ENCODE measurements at places on chromosomes 6 and 20.
A peak's percentile ranks its signal among the peaks of the same experiment; 100 is the strongest.

- DNase-seq = no peak
Observed at GRCh38 chr6:89630488-89630887, 8.1 kb downstream of the LYRM2 start.

DNA sequence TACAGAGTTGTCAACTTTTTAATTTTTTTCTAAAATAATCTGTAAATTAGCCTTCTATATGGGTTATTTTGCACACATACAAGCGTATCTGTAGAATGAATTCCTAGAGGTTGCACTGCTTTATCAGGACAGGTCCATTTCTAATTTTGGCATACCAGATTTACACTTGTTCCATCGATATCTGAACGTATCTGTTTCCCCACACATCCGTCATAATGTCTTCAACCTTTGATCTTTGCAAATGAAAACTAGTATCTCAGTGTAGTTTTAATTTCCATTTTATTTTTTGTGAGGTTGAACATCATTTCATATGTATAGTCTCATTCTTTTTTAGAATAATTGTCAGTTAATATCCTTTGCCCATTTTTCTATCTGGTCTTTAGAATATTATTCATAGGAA is 22.7 kb downstream of the SENP6 start:
- no peak for DNase-seq

DNA sequence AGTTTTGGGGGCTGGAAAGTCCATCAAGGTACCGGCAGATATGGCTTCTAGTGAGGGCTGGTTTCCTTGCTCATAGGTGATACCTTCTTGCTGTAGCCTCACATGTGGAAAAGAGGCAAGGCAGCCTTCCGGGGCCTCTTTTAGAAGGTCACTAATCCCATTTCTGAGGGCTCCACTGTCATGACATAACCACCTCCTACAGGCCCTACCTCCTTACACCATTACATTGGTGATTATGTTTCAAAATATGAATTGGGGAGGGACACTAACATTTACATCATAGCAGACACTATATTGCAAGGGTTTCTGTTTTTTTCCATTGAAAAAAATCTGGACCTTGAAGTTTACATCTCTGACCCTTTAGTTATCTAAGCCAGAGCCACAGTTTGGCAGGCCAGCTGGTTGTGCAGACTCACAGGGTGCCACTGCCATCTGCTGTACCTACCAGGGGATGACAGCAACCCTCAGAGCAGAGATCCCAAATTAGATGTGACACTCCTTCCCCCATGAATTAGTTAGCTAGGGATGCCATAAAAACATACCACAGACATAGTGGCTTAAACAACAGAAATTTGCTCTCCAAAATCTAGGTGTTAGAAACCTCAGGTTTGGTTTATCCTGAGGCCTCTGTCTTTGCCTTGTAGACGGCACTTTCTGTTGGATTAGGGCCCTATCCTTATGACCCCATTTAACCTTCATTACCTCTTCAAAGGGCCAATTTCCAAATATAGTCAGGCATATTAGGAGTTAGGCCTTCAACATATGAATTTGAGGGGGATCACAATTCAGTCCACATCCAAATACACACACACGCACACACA is 166.4 kb upstream of the RNF217 start:
- peak; percentile 21 for DNase-seq

- DNase-seq = no peak
Observed at GRCh38 chr6:107657373-107657754, 166.7 kb downstream of the SCML4 start.

DNA sequence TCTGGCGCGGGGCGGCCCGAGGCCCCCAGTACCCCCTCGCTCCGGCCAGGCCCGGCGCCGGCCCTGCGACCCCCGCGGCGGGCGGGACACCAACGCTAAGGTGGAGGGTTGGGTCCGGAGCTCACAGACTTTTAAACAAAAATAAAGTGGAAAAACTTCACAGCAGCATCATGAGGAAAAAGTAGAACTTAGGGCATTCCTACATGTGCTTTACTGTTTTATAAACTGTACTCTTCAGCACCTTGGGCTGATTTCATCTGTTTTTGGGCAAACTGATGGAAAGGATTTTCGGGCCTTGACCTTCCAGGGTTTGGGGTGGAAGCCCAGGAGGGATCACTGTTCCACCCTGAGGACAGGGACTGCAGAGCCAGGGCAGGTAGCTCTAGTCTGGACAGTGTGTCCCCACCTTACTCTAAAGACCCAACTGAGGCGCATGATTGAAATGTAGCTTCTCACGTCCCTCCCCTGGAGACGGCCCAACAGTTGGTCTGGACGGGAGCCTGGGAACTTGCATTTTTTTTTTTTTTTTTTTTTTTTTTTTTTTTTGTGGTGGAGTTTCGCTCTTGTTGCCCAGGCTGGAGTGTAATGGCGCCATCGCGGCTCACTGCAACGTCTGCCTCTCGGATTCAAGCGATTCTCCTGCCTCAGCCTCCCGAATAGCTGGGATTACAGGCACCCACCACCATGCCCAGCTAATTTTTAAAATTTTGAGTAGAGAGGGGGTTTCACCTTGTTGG is 740 bp downstream of the NELFCD start:
- DNase-seq = no peak

DNA sequence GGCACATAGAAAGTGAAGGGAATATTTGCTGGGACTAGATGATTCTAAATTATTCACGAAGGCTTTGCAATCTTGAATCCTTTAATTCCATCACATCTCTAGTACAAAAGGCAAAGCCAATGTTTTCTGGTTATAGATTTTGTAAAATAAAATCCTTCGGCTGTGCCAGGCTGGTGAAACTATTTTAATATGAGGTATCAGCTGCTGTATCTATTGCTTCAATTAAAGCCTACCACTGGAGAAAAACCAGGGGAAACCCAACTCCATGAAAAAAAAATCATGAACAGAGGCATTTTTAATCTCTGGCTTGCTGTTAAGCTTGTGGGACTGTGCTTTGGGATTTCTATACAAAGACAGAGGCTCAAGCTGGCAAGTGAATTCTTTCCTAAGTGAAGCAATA is 271.8 kb downstream of the QKI start:
- DNase-seq = no peak

DNA sequence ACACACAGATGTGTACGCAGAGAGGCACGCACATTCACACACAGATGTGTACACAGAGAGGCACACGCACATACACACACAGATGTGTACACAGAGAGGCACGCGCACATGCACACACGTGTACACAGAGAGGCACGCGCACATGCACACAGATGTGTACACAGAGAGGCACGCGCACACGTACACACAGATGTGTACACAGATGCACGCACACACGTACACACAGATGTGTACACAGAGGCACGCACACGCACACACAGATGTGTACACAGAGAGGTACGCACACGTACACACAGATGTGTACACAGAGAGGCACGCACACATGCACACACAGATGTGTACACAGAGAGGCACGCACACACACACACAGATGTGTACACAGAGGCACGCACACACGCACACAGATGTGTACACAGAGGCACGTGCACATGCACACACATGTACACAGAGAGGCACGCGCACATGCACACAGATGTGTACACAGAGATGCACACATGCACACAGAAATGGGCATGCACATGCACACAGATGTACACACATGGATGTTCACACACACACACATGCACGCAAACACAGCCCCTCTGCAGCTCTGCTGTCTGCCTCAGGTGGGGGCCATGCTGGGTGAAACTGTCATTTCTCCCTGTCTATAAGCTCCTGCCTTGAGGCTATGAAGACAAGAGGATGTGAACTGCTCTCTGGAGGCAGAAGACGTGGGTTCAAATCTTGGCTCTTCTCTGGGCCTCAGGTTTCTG is 14.3 kb upstream of the MYT1 start:
- no peak for DNase-seq

DNA sequence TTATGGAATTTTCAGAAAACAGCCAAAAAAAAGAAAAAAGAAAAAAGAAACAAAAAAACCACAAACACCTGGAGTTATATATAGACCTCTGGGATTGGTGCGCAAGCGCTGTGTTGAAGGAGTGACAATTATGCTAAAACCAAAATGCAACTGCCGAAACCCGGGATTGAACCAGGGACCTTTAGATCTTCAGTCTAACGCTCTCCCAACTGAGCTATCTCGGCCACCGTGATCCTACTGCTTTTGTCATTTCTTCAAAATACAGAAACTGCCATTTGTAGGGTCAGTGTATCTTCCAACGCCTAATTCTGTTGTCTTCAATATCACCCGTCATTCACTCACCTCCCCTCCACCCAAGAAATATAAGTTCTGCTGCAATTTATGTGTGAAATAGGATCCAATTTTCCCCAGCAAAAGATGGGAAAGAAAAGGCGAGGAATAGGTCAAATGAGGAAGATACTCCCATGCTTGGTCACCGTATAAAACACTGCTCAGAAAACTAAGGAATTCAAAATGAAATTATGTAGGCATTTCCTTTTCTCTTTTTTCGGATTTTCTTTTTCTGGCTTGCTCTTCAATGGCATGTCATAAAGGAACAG is 116.0 kb downstream of the TRIM27 start:
- DNase-seq = no peak

GRCh38 chr20:2523919-2524708 is 12.3 kb upstream of the TMC2 start:
- peak; percentile 69 for DNase-seq

- no peak for DNase-seq
Observed at GRCh38 chr20:52833901-52834300, 138.3 kb upstream of the TSHZ2 start.

- DNase-seq = no peak
Observed at GRCh38 chr20:11810311-11811083, 107.2 kb upstream of the BTBD3 start.

GRCh38 chr20:37349517-37350491 is 3.9 kb downstream of the SRC start:
- no peak for DNase-seq

- DNase-seq = no peak
Observed at GRCh38 chr6:35786810-35787209, 6.0 kb downstream of the CLPSL1 start.

GRCh38 chr20:31661625-31662371 is 24.1 kb downstream of the COX4I2 start:
- DNase-seq = peak; percentile 51

DNA sequence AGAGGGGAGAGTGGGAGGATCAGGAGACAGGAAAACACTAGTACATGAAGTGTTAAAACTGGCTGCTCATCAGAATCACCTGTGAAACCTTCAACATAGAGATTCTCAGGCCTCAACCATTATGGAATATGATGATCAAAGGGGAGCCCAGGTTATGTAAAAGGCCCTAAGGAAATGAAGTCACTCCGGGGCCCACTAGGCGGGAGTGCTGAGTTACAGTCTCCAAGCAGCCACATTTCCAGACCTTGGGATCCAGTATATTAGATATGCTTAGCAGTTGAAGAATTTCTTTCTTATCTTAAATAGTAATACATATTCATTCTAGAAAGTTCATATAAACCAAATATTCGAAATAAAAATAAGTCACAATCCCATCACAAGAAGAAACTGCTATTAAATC is 476.3 kb downstream of the PRKN start:
- DNase-seq = no peak

DNA sequence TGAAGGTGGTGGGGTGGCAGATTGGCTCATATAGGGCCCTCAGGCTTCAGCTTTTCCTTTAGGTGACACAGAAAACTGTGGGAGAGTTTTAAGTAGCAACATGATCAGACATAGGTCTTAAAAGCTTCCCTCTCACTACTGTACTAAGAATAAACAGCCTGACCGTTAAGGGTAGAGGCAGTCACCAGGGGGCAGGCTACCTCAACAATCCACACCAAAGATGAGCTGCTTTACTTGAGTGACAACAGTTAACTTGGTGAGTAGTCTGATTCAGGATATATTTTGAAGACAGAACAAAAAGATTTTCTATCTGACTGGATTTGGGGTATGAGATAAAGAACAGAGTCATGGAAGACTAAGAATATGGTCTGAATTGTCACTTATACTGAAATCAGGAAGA is 193.1 kb upstream of the SHLD1 start:
- no peak for DNase-seq

DNA sequence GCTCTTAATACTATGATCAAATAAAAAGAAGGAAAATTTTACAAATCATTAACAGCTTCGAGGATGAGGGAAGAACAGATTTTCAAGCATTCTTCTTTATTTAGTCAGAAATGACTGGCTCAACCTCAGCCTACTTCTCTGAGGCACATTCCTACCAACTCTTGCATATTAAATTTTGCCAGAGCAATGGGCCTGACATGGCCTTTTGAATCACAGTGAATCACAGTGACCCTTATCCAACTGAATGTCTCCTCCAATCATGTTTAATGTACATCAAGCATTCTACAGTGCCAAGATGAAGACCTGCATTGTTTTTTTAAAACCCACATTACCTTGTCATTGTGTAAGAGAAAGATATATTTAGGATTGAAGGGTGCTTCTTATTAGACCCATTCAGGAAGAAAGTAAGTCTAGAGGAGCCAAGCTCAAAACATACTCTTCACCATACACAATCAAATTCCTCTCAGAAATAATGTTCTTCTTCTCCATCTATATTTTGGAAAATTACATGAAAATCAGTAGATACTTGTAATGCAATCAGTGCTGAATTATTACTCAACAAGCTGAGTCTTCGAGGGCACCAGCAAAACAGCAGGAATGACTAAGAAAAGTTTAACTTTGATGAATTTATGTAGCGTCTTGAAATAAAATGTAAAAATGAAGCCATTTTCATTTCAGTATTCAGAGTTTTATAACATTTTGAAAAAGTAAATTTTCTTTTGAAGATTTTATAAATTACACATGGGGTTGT is 44.1 kb upstream of the MOXD1 start:
- DNase-seq = no peak

DNA sequence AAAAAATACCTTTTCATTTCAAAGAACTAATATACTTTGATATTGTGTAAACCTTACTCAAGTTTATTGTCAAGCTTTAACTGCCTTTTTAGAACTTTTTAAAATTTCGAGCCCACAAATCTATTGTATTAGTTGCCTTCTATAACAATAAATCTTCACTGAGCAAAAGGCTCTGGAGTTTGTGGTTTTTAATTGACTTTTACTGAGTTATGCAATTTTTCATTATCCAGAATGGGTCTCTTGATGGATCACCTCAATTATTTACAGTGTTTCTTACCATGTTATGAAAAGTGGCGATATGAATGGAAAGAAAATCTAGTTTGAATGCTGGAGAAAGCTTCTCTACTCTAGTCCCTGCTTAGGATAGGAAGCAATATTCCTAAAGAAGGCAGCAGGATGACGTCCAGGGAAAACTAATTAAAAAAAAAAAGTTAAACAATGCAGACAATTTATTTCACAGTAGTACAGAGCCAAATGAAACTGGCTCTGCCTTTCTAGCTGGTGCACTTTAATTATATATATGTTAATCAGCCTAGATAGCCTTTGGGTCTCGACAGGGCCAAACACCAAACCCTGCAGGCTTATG is 5.0 kb downstream of the ID4 start:
- no peak for DNase-seq

GRCh38 chr6:15077961-15078360 is 167.9 kb upstream of the JARID2 start:
- no peak for DNase-seq

DNA sequence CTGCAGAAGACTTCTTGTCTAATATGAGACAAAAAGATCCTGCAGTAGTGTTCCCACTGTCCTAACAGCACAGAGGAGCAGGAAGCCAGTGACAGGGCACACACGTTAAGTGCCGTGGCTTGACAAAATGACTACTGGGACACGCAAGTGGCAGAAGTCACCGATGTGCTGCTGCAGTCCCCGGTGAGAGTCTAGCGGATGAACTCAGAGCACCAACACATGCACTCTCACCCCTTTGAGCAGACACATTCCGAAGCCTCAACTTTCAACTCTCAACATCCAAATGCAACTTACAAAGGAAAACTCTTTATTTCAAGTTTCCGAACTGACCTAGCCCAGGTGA is 898 bp downstream of the LAMA4 start:
- DNase-seq = no peak

- no peak for DNase-seq
Observed at GRCh38 chr6:42598300-42598699, 34.5 kb downstream of the UBR2 start.

- no peak for DNase-seq
Observed at GRCh38 chr6:50873167-50873566, 54.5 kb downstream of the TFAP2B start.
